Sigmoid colon (tissue), 7 donors: ENCODE measurements at places on chromosomes 1 and 21.

- DNase-seq: no peak
Observed at GRCh38 chr1:117894078-117894477, 35.3 kb downstream of the GDAP2 start.

DNA sequence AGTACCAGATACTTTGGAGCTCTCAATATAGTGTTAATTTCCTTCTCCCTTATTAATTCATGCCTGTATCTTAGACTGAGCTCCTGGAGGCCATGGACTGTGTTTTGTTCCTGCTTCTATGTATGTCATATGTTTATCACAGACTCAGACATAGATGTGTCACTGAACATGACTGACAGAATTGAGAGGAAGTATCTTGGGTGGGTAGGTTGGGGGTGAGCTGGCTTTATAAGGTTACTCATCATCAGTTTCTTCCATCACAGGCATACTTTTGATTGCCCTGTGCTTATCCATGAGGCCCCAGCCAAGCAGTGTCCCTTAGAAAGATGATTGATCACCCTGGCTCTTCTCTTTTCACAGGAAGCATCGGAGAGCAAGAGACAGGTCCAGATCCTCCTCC, 5.6 kb upstream of the SH3D21 start:
- DNase-seq: no peak

- DNase-seq: peak; percentile 30
Observed at GRCh38 chr1:151846686-151847237, 6.8 kb downstream of the THEM5 start.

DNA sequence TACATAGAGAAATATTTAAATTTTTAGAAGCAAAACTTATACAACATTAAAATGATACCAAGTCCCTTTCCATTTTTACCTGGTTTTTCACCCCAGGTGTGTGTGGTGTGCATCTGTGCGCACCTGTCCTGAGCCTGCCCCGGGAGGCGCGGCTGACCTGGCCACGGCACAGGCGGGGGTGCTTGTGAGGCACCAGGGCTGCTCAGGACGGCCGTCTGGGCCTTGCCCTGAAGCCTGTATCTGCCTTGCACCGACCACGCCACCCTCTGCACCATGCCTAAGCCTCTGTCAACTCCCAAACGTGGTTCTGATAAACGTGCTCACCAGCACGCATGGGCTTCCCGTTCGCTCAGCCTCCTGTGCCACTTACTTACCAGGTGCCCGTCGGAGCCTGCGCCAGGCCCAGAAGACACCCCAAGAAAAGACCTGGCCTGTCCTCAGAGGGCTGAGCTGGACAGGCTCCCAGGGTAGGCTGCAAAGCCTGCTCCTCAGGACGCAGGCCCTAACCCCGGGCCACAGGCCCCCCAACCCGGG, 20.9 kb downstream of the PANK4 start:
- no peak for DNase-seq

DNA sequence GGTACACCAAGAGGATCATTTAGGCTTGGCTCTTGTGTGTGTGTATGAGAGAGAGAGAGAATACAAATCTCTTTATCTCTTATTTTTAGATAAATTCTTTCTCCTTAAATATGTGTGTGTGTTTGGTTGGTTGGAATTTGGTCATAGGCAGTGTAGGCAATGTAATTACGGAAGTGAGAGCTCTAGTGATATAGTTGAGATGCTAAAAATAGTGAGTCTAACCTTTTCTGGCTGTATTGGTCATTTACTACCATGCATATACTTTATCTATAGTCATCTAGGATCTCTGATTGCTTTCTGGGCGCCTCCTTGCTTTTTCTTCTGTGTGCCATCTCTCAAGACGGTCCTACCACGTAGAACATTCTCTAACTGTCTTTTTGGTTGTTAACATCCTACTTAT, 250.2 kb downstream of the NUF2 start:
- DNase-seq: no peak

GRCh38 chr1:26368486-26368885, 4.1 kb downstream of the ZNF683 start:
- DNase-seq: no peak

GRCh38 chr1:218426343-218426657, 81.2 kb downstream of the TGFB2 start:
- peak; percentile 73 for DNase-seq

GRCh38 chr1:84412316-84412942, 14.1 kb downstream of the DNASE2B start:
- no peak for DNase-seq

- DNase-seq: no peak
Observed at GRCh38 chr1:184419350-184420161, 32.7 kb downstream of the C1orf21 start.
